ENCODE measurements at places on chromosomes 5 and 9.

DNA sequence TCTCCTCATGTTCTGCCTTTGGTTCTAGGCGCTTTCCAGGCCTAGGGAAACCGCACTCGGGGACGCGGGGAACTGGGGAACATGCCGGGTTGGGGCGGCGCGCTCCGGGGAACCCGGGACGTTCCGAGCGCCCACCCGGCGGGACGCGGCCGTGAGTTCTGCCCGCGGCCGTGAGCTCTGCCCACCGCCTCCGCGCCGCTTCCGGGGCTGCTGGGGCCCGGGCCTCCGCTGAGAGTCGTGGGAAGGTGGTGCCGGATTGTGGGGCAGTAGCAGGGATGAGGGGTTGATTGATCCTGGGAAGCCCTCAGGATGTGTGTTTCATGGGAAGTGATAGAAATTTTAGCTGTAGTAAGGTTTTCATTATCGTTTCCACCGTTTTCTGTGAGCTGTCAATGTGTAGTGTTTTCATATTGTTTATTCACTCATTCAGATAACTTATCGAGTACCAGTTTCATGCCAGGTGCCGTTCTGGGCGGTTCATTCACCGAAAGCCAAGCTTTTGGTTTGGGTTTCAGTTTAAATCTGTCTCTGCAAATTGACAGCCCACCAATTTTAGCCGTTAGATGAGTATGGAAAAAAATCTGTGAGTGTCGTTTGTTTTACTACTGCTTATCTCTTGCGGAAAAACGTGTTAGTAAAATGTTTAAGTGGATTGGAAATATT is 657 bp downstream of the MTRR start:
- peak overlapping the region; percentile 92 for H3K4me3 ChIP-seq
- H3K27me3 ChIP-seq, result no peaks in the 10 kb centered on the region
- peaks cover 25% of the 10 kb centered on the region for H3K36me3 ChIP-seq
- no peak for DNase-seq

- no peak overlapping the region for H3K27ac ChIP-seq
- DNase-seq, result no peak
- H3K27me3 ChIP-seq, result peaks cover 5% of the 10 kb centered on the region
- peaks cover 25% of the 10 kb centered on the region for H3K4me1 ChIP-seq
- peaks cover 17% of the 10 kb centered on the region for H3K36me3 ChIP-seq
Observed at GRCh38 chr5:180813420-180813819, 10.8 kb upstream of the MGAT1 start.

GRCh38 chr9:89519366-89519805 is 21.5 kb upstream of the SEMA4D start:
- no peaks in the 10 kb centered on the region for H3K27me3 ChIP-seq
- DNase-seq, result no peak
- peaks cover 67% of the 10 kb centered on the region for H3K4me1 ChIP-seq

- H3K27me3 ChIP-seq, result no peaks in the 10 kb centered on the region
- H3K4me3 ChIP-seq, result no peak overlapping the region
- peaks cover 2% of the 10 kb centered on the region for H3K36me3 ChIP-seq
Observed at GRCh38 chr5:53923961-53924360, 363.5 kb downstream of the NDUFS4 start.

GRCh38 chr9:22216730-22217172 is 207.6 kb upstream of the CDKN2B start:
- H3K27me3 ChIP-seq, result no peaks in the 10 kb centered on the region
- H3K4me3 ChIP-seq, result no peak overlapping the region
- H3K4me1 ChIP-seq, result no peaks in the 10 kb centered on the region
- no peaks in the 10 kb centered on the region for H3K36me3 ChIP-seq
- DNase-seq, result no peak

DNA sequence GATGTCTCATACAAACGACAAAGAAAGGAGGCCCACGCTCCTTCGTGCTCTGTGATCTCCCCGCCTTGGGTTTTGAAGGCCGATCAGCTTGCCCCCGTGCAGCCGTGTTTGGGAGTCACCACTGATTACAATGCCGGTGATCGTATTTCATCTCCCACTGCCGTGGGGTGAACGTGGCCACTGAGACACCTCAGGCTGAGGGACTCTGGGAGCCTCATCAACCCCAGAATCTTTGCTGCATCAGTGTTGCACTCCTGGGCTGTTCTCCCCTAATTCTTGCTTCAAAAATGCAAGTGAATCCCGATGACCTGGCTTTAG is 194.2 kb downstream of the HSPA4 start:
- H3K27ac ChIP-seq, result no peak overlapping the region
- H3K4me3 ChIP-seq, result no peak overlapping the region
- no peaks in the 10 kb centered on the region for H3K27me3 ChIP-seq
- H3K4me1 ChIP-seq, result no peaks in the 10 kb centered on the region
- H3K36me3 ChIP-seq, result no peaks in the 10 kb centered on the region
- no peak for DNase-seq

DNA sequence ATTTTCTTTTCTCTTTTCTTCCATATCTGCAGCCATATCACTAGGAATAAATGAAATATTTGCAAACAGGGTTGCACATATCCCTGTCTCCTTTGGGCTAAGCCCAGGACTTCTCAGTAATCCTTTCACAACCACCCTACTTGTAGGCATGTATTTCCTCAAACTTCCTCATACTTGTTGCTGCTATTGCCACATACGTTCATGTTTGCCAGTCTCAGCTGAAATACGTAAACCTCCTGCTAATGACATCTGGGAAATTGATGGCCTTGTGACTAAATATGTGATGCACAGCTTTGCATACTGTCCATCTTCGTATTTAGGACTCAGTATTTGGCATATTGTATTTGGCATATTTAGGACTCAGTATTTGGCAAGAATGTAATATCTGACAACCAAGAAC is 224.6 kb downstream of the PLK2 start:
- H3K27me3 ChIP-seq, result no peaks in the 10 kb centered on the region
- H3K36me3 ChIP-seq, result no peaks in the 10 kb centered on the region
- H3K27ac ChIP-seq, result no peak overlapping the region
- DNase-seq, result no peak
- H3K4me1 ChIP-seq, result no peaks in the 10 kb centered on the region

DNA sequence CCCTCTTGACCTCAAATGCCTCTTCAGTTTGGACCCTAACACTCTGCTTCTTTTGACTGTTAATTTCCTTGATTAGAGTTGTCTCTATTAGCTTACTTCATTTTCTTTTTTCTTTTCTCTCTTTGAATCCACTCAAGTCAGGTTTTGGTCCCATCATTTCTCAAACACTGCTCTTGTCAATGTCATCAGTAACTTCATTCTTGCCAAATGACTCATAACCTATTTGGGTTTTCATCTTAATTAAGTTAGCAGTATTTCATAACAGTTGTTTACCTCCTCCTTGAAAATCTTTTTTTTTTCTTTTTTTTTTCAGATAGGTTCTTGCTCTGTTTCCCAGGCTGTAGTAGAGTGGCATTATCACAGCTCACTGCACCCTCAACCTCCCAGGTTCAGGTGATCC is 119.6 kb downstream of the PARP8 start:
- H3K4me3 ChIP-seq, result no peak overlapping the region
- no peak for DNase-seq

DNA sequence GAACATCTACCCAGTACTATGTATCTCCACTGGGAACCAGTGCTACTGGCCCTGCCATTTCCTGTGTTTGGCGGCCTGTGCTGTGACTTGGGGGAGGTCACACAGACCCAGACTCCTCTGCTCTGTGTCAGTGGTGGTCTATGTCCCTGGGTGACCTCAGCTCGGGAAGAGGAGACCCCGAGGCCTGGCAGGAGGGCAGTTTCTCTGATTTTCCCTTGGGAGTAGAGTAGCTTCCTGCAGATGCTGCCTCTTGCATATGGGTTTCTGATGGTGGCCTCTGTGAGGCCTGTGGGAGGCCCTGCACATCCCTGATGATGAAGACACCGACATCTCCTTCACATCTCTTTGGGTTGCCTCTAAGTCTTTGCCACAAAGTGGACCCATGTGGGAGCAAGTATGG is 13.0 kb upstream of the SMIM32 start:
- no peak overlapping the region for H3K27ac ChIP-seq
- H3K4me1 ChIP-seq, result no peaks in the 10 kb centered on the region
- H3K4me3 ChIP-seq, result no peak overlapping the region
- H3K27me3 ChIP-seq, result peaks cover 77% of the 10 kb centered on the region
